ENCODE measurements at places on chromosomes 7 and 10. TPM values are rescaled to one million over a fixed set of nuclear protein-coding genes. Genes with fewer than 3 reads are reported as not detected.

- no peak for DNase-seq
- no peaks in the 10 kb centered on the region for H3K36me3 ChIP-seq
- H3K4me1 ChIP-seq, result no peaks in the 10 kb centered on the region
- H3K4me3 ChIP-seq, result no peak overlapping the region
These were observed 147.8 kb upstream of the GPR22 start for GRCh38 chr7:107322015-107322414.

The STEAP1B gene
- total RNA-seq, result 1.7 TPM

- H3K27ac ChIP-seq, result no peak overlapping the region
- H3K4me3 ChIP-seq, result no peak overlapping the region
- H3K27me3 ChIP-seq, result no peaks in the 10 kb centered on the region
- H3K4me1 ChIP-seq, result peaks cover 3% of the 10 kb centered on the region
These were observed 195.6 kb upstream of the CSTF2T start for GRCh38 chr10:51894771-51895578.

The SUFU gene
- 7.9 TPM for total RNA-seq

The FAM25G gene
- total RNA-seq, result not detected

The HHEX gene
- total RNA-seq, result 0.82 TPM

DNA sequence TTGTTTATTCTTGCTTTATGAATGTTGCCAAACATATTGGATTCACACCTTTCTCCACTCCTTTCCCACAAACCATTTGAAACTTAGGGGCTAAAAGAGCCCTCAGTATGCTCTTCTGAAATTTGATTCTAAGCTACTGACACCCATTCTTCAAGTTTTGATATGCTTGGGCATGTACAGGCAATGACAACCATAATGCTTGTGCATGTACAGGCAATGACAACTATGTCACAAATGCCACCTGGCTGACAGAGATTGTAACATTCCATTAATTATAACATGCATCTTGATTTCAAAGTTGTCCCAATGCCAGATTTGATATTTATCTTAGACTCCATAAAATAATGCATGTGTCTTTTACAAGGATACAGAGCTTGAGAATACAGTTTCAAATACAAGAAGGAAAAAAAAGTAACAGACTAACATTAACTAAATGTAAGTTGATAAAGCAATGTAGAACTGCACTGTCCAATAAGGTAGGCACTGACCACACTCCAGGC is 17.5 kb upstream of the CDK1 start:
- H3K27me3 ChIP-seq, result no peaks in the 10 kb centered on the region
- DNase-seq, result no peak
- no peak overlapping the region for H3K4me3 ChIP-seq

DNA sequence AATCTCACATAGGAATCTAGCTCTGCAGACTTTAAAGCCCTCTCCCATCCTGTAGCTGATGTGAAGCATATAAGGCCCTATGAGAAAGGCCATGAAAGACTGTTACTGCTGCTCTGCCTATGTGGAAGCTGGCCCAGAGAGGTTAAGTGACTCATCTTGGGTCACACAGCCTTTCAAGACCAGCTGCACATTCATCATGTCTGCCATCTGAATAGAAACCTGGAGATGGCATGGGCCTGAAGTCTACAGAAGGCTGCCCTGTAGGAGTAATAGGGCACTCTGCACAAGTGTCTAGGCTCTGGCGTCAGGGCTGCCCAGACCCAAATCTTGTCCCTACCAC is 59.4 kb upstream of the COL13A1 start:
- H3K27ac ChIP-seq, result no peak overlapping the region
- peaks cover under 1% of the 10 kb centered on the region for H3K4me1 ChIP-seq
- H3K4me3 ChIP-seq, result no peak overlapping the region
- DNase-seq, result no peak

The MARVELD1 gene
- total RNA-seq, result 3.2 TPM

DNA sequence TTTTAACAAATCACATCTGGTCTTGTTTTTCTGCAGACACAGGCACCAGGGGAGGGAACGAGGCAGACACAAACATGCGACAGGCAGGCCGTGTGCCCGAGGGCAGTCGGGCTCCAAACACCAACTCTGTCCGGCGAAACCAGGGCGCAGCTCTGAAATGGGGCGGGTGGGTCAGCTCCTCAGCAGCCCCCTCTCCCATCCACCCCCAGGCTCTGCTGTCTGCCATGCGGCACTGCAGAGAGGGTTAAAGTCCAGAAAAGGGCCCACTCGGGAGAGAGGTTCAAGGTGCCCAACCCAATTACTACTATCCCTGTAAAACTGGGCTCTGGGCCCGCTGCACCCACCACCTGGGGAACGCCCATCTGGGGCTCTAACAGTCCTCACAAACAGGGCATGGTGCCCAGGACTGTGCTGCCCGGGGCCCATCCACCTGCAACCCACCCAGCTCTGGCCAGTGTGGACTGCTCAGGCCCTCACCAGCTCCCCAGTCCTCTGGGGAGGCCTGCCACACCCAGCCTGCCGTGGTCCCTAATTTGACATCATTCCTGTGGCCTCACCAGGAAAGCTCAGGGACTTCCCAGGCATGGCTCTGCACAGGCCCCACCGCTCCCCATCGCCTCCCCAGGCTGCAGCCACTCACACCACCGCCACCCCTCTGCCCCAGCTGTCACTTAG is 18.7 kb downstream of the YKT6 start:
- no peak for DNase-seq
- H3K4me1 ChIP-seq, result peaks cover 18% of the 10 kb centered on the region
- no peak overlapping the region for H3K4me3 ChIP-seq
- no peak overlapping the region for H3K27ac ChIP-seq

DNA sequence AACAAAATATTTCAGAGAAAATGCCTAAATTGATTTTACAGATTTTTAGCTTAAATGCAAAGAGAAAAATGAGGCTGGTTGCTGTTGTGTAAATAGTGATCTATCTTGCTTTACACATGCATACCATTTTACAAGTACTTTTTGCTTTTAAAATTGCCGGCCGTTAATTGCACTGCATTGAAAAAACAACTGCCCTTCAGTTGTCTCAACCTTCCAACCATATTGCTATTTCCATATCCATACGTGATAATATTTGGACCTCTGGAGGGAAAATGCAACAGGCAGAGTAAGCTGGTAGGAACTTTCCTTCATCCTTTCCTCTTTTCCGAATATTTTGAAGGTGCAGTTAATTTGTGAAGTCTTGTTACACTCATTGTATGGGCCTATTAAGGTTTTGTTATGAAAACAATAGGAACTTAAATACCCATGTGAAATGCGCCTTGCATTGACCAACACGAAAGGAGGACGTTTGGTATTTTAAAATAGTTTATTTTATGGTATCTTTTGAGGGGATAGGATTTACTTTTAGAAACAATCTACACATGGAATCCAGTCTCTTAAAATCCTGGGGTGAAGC is 11.3 kb downstream of the BMI1 start:
- DNase-seq, result no peak
- H3K4me3 ChIP-seq, result no peak overlapping the region
- peaks cover 46% of the 10 kb centered on the region for H3K27me3 ChIP-seq

The ANXA8L1 gene
- total RNA-seq, result not detected

DNA sequence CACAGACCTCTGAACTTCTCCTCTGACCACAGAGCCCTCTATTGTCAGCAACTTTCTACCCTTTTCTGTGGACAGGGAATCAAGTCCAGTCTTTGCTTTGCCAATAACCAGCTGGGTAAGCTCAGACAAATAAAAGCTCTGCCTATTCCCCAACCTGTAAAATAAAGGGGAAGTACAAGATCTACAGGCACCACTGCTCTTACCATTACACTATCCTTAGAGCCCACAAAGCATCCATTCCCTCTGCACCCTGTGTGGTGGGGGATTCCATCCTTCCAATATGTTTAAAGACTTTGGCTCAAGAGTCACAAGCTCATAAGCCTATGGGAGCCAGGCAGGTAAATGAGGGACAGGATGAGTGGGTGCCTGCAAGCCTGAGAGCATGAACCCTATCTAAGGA is 88.2 kb downstream of the PARD3 start:
- no peak overlapping the region for H3K4me3 ChIP-seq
- DNase-seq, result no peak
- H3K27me3 ChIP-seq, result no peaks in the 10 kb centered on the region
- H3K36me3 ChIP-seq, result no peaks in the 10 kb centered on the region
- no peak overlapping the region for H3K27ac ChIP-seq

GRCh38 chr7:64873155-64873500 is 29.9 kb upstream of the ZNF273 start:
- no peak overlapping the region for H3K4me3 ChIP-seq
- H3K36me3 ChIP-seq, result no peaks in the 10 kb centered on the region
- no peaks in the 10 kb centered on the region for H3K27me3 ChIP-seq
- no peak for DNase-seq

DNA sequence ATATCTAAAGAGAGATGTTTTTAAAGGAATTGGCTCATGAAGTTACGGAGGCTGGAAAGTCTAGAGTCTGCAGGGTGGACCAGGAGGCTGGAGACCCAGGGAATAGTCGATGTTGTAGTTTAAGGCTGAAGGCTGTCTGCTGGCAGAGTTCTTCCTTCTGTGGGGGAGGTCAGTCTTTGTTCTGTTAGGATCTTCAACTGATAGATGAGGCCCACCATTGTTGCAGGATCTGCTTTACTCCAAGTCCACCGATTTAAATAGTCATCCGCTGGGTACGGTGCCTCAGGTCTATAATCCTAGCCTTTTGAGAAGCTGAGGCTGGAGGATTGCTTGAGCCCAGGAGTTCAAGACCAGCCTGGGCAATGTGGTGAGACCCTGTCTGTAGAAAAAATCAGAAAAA is 50.0 kb downstream of the LMTK2 start:
- no peaks in the 10 kb centered on the region for H3K36me3 ChIP-seq
- DNase-seq, result no peak
- H3K4me3 ChIP-seq, result no peak overlapping the region
- no peaks in the 10 kb centered on the region for H3K27me3 ChIP-seq
- no peak overlapping the region for H3K27ac ChIP-seq

DNA sequence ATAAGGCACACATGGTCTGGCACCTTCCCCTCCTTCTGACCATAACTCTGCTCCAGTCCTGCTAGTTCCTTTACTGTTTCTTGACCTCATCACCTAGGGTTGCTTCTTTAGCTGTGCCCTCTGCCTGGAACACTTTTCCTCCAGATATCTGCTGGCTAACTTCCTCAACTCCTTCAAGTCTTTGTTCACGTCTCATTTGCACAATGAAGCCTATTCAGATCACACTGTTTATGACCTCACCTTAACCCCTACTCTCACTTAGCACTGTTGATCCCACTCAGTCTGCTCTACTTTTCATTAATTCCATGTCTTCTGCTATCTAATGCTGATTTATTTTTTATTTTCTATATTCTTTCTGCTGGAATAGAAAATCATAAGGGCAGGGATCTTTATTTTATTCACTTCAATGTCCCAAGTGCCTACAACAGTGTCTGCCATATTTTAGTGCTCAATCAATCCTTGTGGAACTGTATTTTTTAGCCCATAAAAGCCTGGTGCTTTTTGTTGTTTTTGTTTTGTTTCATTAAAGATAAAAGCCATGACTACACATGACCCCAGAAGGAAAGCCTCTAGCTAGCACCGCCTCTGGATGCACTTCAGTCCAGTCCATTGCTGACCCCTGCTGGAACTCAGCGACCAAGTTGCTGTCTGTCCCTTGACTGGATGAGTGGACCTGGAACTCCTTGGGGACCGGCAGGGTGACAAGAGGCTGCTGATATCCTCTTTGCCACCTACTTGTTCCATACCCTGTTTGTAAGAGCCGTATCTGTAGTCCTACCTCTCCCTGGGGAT is 12.3 kb downstream of the KLF14 start:
- H3K27ac ChIP-seq, result no peak overlapping the region
- H3K27me3 ChIP-seq, result no peaks in the 10 kb centered on the region
- DNase-seq, result peak; percentile 34
- H3K4me3 ChIP-seq, result no peak overlapping the region

DNA sequence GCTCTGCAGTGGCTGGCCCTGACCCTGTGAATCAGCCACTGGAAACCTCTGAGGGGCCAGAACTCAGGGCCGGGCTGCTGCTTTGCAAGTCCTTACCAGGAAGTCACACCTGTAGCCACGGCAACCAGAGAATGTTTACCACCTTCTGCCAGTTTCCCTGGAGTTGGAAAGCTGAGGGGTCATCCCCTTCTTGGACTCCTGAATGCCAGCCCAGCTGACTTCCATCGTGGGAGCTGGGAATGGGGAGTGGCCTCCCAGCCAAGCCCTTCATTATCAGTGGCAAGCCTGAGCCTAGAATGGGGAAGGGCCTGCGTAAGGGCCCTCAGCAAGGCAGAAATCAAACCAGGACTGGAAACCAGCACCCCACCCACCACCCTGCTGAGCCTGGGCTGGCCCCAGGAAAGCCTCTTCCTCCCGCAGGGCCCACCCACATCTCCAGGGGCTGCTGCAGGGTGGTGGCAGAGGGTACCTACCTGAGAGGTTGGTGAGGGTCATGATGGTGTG is 6.5 kb upstream of the CRHR2 start:
- H3K4me3 ChIP-seq, result no peak overlapping the region
- H3K27me3 ChIP-seq, result no peaks in the 10 kb centered on the region
- no peak for DNase-seq
- H3K36me3 ChIP-seq, result no peaks in the 10 kb centered on the region
- peaks cover 5% of the 10 kb centered on the region for H3K4me1 ChIP-seq

- no peaks in the 10 kb centered on the region for H3K27me3 ChIP-seq
- H3K4me1 ChIP-seq, result no peaks in the 10 kb centered on the region
- H3K4me3 ChIP-seq, result no peak overlapping the region
These were observed 145.9 kb downstream of the ARHGAP12 start for GRCh38 chr10:31782701-31783100.

The AS3MT gene
- 5.6 TPM for total RNA-seq

Measured in gastrocnemius medialis (tissue), 4 donors.